Activated CD4-positive, alpha-beta memory T cell treated with anti-CD3 and anti-CD28 coated beads for 36 hours (primary cell): ENCODE measurements at places on chromosomes 11 and 22. TPM values are rescaled to one million over a fixed set of nuclear protein-coding genes. Genes with fewer than 3 reads are reported as not detected.

Gene TMEM25
- 9.5 TPM for total RNA-seq

Gene FGF19
- total RNA-seq: not detected

GRCh38 chr11:130514316-130514715 is 65.9 kb downstream of the ADAMTS15 start:
- DNase-seq: no peak

- DNase-seq: no peak
Observed at GRCh38 chr11:86495351-86495750, 120.7 kb downstream of the CCDC81 start.

GRCh38 chr11:122883646-122883979 is 1.1 kb downstream of the JHY start:
- no peak for DNase-seq

- no peak for DNase-seq
Observed at GRCh38 chr22:28841111-28841510, 40.7 kb upstream of the XBP1 start.
